EH (cell line): ENCODE measurements at places on chromosomes 11 and 22.

DNA sequence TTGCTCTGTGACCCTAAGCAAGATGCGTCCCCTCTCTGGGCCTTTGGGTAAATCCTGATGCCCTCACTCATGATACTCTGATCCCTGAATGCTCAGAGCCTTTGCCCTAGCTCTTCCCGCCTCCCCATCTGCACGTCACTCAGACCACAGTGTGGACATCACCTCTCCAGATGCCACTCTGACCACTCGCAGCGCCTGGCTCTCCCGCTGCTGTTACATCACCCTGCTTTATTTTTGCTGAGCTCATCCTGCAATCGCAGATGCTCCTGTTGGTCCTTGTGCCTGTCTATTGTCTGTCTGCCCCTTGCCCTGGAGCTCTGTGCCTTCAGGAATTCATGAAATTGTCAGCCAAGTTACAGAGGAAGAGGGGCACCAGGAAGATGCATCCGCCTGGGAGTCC lies 5.5 kb downstream of the OSM start:
- no peak for DNase-seq

DNA sequence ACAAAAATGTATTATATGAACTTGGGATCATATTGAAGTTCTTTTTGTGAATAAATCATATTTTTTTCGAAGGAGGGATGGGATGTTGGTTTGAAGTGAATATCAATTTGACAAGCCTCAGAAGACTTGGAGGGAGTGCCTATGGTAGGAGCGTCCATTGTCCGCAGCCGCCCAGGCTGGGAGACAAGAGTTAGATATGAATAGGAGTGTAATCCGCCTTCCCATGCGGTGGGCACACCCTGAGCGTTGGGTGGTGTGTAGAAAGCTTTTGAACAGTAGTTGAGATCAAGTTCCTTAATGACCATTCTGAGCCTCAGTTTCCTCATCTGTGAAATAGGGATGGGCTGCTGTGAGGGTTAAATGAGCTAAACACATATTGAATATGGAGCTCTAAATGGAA lies 7.0 kb downstream of the CD82 start:
- no peak for DNase-seq

DNA sequence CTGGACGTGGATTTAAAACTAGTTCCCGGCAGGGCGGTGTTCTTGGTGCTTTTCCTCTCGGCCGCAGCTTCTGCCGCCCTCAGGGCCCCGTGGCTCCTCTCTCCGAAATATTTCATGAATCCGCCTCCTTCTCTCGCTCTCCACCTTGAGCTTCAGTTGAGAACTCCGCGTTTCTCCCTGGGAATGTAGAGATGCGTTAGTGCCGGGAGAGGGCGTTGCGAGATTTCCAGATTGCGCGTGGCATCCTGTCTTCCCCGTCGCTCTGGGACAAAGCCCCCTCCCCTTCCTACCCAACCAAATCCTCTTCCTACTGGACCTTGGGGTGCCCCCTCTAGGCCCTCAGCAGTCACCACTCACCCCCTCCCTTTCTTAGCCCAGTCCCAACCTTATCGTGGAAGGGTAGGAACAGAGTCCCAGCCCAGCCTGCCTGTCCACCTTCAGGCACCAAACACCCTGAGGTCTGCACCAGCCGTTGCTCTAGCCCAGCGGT lies 15.5 kb upstream of the RAC2 start:
- peak; percentile 59 for DNase-seq

DNA sequence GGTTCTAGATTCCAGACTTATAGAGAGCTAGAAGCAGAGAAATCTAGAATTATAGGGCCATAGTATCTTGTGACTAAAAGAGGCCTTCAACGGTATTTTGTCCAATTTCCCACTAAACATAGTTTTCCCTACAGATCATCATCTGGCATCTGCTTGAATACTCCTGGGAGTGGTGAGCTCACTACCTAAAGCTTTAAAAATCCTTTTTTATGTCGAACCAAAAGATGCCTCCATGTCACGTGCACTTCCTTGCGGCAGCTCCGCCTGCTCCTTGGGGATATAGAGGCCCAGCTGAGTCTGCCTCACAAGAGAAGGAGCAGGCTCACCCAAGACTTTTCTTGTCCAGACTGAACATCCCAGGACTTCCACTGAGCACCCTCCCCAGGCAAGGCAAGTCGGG lies 4.3 kb upstream of the MB start:
- DNase-seq: no peak

- no peak for DNase-seq
Observed at GRCh38 chr22:40463017-40463631, 92.7 kb downstream of the SGSM3 start.

GRCh38 chr22:32590556-32590955 lies 115.9 kb downstream of the FBXO7 start:
- DNase-seq: peak; percentile 83
